ENCODE measurements at places on chromosomes 13 and 19.

- no peak for DNase-seq
Observed at GRCh38 chr13:27954406-27954851, 14.7 kb downstream of the CDX2 start.

DNA sequence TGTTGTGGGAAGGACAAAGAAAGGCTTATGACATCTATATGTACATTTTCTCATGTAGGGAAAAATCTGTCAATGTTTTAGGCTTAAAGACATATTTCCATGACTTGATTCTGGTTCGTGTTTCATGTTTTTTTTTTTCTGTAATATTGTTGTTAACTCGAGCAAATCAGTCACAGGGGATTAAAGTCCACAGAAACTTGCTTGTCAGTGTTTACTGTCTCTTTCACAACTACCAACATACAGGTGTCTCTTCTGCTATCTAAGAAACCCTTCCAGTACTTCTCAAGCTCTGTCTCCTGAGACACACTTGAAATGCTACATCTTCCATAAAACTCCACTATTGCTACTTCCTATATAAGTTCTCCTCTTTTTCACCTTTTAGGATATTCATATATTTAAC is 130.9 kb upstream of the SLITRK6 start:
- no peak for DNase-seq

DNA sequence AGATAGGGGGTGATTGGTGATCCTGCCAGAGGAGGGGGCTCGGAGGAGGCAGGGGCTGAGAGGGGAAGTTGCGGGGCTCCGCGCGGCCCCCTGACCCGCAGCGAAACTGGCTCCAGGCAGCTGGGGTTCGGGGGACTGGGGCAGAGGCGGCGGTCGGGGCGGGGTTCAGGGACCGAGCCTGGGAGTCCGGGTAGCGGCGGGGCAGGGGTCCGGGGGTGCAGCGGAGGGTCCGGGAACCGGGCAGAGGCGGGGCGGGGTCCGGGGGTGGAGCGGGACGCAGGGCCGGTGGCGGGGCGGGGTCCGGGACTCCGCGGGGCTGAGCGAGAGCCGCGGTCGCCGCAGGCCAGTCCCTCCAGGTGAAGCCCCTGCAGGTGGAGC is 1.2 kb downstream of the MADCAM1 start:
- DNase-seq: no peak

DNA sequence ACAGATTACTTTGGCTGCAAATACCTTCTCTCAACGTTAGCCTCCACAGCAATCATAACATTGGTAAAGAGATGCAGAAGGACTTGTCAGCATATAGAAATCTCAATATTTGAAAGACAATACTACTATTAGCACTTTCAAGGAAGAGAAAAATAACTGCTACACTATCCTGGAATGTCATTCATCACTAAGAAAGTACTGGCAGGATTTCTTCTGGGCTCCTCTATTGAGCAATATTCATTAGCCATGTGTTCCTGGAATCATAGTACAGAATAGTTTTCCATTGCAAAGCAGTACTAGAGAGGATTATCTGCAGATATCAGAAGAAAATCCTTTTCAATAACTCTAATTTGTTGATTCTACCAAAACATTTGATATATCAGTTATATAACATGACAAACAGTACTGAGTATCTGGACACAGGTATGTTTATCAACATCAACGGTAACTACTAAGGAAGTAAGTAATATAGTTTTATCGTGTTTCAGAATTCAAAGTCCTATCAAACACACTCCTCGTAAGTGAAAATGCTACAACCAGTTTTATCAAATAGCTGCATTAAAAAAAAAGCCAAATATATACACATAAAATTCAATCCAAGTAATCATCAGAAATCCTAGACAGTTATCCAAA is 27.3 kb downstream of the INTS6 start:
- DNase-seq: no peak

DNA sequence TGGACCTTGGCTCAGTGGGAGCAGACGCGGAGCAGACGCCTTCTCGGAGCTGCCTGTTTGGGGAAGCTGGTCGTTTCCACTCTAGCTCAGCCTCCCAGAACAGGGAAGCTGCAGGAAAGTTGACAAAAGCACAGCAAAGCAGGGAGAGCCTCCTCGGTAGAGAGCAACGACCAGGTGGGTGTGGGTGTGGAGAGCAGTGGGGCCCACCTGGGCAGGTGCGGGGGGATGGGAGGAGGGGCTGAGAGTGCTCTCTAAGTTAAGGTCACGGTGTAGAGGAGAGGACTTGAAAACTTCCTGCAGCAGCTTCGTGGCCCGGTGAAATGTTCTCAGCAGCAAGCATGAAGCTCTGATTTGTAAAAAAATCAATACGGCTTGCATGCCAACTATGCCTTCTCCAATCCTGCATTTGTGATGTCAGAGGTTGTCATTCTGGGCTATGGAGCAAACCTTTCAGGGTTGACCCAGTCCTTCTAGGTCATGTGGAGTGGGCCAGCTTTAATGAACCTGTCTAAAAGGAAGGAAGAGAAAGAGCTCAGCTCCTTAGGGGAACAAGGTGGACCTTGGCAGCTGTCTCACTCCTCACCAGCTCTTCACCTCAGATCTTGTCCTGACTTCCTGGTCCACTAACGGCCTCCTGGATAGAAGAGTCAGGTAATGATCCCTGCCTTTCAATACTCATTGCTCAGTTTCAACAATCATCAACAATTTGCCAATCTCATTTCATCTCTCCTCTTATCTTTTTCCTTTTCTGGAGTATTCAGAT is 85.8 kb upstream of the UBL3 start:
- DNase-seq: no peak

- no peak for DNase-seq
Observed at GRCh38 chr13:78476910-78477309, 126.4 kb downstream of the POU4F1 start.

GRCh38 chr19:40221858-40222619 is 3.9 kb upstream of the TTC9B start:
- DNase-seq: peak; percentile 66

- no peak for DNase-seq
Observed at GRCh38 chr13:72820156-72820897, 38.4 kb downstream of the PIBF1 start.

All from anterior cingulate cortex (tissue), 58 donors.